ENCODE measurements at places on chromosomes 4 and X.

- DNase-seq: no peak
Measured at GRCh38 chr4:16597845-16598596, 300.4 kb downstream of the LDB2 start.

DNA sequence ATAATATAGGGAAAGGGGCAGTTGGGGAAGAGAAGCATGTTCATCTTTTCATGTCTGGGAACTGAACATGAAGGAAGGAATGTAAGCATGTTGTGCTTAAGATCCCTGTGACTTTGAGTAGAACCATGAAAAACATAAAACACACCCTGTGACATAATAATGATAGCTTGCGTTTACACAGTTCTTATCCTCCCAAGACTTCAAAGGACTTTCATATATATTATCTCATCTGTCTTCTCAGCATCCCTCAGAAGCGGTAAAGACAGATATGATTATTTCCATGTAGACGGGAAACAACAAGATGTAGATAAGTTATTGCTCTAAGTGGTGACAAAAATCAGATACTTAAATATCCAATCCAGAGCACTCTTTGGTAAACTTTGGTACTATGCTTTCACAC, 3.3 kb upstream of the SH3RF1 start:
- no peak for DNase-seq

- DNase-seq: no peak
Measured at GRCh38 chr4:1366371-1367229, 19.6 kb downstream of the UVSSA start.

DNA sequence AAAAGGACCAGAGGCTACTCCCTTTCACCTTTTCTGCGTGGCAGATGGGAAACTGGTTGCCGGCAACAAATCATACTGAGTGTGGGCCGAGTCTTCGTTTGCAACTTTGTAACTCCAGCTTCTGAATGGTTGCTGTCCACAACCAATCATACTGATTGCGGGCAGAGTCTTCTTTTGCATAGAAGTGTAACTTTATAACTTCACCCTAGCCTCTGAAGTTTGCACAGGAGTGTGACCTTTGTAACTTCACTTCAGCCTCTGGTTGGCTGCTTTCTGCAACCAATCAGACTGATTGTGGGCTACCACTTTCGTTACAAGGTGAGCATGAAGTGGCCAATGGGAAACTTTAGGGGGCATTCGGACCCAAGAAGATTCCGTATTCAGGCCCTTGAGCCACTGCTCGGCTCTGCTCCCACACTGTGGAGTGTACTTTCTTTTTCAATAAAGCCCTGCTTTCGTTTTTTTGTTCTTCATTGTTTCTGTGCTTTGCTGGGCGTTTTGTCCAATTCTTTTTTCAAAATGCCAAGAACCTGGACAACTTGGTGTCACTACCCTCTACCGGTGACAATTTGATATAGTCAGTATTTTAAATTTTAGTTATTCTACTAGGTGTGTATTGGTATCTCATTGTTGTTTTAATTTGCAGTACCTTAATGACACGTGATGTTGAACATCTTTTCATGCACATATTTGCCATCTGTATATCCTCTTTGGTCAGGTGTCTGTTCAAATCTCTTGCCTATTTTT, 9.0 kb upstream of the PAGE5 start:
- no peak for DNase-seq

GRCh38 chr4:10022346-10023049, 1.2 kb upstream of the SLC2A9 start:
- DNase-seq: no peak

DNA sequence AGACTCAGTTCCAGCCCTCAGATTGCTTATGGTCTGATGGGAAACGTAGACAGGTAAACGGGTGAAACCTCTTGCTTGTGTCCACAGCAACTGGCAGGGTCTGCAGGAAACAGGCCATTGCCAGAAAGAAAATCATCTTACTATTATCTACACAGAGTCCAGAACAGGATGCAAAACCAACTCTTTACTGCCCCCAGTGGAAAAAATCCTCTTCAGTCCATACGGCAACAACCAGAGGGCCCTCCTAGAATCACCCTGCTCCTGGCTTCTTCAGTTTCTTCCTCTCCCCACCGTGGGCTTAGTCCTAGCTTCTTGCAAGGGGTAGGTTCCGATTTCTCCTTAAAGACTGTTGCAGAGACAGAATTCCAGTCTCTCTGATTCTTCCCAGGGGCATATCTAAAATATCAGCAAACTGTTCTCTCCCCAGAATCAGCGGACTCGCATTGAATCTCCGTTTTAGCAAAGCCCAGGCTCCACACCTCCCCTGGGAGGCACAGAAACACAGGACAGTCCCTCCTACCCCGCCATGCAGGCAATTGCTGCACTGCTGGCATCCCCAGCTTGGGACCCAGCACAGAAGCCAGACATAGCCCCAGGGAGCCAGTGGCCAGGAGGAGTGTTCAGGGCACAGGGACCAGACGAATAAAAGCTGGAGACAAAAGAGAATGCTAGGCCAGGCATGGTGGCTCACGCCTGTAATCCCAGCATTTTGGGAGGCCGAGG, 41.0 kb upstream of the SH3RF1 start:
- DNase-seq: no peak

- DNase-seq: no peak
Measured at GRCh38 chrX:1417921-1418771, 26.2 kb upstream of the SLC25A6 start.

- DNase-seq: no peak
Measured at GRCh38 chrX:71198066-71198465, 25.0 kb upstream of the GJB1 start.

DNA sequence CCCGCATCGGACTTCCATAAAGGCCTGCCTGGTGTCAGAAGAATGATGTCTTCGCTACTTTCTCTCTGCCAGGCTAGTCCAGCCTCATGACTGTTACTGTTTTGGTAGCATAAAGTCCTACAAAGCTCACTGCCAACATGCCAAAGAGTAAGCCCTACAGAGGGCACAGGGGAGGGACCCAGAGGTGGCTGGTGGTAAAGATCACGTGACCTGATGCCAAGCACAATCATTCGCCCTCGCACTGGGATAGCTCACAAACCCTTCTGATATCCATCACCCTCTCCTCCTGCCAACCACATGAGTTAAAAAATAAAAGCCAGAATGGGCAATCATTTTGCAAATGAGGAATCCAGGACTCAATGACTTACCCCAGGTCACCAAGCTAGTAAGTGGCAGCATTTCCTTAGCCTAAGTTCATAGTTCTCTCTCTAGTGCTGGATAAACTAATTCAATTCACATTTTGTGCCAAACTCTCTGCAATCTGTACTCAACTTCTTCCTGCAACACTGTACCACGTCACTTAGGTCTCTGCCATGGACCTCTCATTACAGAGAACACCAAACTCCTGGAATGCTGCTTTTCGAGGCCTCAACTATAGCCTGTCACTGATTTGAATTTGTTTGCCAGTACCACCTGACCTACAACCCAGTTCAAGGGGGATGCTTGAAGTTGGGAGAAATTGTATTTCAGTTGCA, 178.1 kb downstream of the SH3KBP1 start:
- no peak for DNase-seq

DNA sequence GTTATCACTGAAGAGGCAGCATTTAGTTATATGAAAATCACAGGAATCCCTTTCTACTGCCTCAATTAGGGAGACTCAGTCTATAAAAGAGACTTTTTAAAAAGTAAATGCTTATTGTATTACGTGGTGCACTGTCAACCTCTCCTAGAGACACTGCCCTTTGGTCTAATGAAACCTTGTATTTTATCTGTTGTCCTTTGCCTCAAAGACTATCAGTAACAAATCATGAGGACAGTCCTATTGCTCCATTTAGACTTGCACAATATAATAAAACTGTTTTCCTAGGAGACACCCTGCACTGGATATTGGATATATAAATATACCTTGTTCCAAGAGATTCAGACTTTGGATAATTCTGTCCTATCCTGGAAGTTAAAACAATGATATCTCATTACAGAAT, 34.2 kb downstream of the VCX3A start:
- DNase-seq: no peak
